Renal cortical epithelial cell (primary cell): ENCODE measurements at places on chromosomes 7 and 10. TPM values are rescaled to one million over a fixed set of nuclear protein-coding genes. Genes with fewer than 3 reads are reported as not detected.

C10orf90 gene
- not detected in 2 replicates for total RNA-seq

ZNF786 gene
- total RNA-seq, result 6.4 and 14.9 TPM in 2 replicates

MLXIPL gene
- total RNA-seq, result 0.15 TPM in 1 of 2 replicates, not detected in the other

FBXO24 gene
- total RNA-seq, result 0.35 TPM in 1 of 2 replicates, not detected in the other

UBE2D4 gene
- total RNA-seq, result 10.4 and 17.0 TPM in 2 replicates

HMX3 gene
- total RNA-seq, result not detected in 2 replicates
